ENCODE measurements at places on chromosomes 4 and X.
A peak's percentile ranks its signal among the peaks of the same experiment; 100 is the strongest.

- no peak for DNase-seq
These were observed 263.9 kb upstream of the CXorf66 start for GRCh38 chrX:140229191-140229590.

DNA sequence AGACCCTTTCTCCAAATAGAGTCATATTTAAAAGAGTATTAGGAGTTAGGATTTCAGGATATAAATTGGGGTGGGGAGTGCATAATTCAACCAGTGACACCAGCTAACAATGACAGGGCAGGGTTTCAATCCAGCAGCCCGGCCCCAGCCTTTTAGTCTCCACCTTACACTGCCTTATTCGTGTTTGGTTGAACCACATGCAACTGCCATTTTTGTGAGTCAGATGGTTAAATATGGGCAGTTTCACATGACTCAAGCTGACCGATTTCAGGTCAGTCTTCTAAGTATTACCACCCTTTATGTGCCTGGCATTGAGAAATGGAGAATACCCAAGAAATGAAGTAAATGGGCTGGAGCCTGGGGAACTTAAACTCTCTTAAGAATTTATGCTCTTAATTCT lies 102.8 kb downstream of the STOX2 start:
- no peak for DNase-seq

- DNase-seq = no peak
These were observed 70.2 kb downstream of the VCX3A start for GRCh38 chrX:6464726-6465125.

DNA sequence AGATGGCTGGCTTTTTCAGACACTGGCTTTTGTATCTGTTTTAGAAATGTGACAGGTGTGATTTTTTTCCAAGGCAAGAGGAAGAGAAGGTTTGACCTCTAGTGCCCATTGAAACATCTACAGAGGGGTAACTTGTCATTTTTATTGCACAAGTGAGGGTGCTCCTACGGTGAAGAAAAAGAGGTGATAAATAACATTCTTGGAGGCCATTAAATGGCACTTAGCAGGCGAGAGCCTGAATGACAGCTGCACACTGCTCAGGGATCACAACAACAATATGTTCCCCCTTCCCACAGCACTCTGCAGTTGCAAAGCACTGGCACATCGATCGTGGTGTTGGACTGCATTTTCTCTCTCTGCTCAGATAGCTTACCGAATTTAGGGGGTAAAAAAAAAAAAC lies 22.9 kb downstream of the FAM184B start:
- no peak for DNase-seq

DNA sequence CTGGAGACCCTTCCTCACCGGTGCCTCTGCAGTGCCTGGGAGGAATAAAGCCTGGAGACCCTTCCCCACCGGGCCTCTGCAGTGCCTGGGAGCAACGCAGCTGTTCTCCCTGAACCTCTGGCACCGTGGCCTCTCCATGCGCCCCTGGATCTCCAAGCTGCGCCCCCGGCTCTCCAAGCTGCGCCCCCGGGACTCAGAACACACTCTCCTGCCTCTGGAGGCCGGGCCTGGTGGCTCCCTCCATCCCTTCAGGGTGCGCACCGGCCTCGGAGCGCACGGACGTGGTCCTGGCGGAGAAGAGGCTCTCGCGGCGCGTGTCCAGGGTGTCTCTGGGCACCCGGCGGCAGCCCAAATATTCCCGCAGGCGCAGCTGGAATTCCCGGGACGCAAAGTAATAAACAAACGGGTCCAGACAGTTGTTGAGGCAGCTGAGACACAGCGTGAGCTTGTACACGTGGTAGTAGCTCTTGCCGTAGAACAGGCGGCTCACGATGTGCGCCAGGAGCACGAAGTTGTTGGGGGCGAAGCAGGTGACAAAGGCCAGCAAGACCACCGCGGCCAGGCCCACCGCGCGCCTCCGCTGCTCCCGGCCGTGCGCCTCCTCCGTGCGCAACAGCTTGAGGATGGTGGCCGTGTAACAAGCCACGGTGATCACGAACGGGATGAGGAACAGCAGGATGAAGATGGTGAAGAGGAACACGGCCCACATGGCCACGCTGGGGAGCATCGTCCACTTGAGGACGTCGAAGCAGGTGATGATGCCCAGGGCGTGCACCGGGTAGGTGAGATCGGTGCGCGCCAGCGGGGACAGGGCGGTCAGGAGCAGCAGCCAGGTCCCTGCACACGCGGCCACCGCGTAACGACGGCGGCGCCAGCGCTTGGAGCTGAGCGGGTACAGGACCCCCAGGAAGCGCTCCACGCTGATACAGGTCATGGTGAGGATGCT lies 12.8 kb upstream of the ASMTL start:
- peak; percentile 10 for DNase-seq

DNA sequence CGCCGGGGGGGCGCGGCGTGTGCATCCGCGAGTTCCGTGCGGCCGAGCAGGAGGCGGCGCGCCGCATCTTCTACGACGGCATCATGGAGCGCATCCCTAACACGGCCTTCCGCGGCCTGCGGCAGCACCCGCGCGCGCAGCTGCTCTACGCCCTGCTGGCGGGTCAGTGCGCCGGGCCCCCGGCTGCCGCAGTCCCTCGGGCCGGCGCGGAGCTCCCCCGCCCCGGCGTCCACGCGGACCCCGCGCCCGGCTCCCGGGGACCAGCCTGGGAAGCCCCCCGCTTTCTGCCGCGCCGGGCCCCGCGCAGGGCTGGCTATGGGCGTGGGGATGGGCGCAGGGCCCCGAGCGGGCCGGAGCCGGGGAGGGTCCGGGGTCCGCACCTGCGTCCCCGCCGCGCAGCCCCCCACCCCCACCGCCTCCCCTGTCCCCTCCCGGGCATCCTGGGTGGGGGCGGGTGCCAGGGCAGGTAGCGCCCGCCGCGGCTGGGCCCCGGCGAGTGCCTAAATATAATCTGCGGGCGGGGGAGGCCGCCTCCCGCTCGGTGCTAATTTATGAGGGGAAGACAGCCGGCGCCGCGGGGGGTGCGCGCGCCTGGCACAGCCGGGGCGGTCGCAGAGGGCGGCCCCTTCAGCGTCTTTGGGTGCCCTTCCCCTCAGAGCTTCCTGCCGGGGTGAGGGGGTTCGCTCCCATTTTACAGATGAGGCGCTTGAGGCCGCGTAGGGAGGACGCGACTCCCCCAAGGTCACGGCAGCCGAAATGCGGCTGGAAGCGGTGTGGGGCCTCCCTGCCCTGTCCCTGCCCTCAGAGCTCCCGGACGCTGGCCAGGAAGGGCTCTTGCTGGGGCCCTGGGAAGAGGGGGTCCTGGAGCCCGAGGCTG lies 837 bp downstream of the NAT8L start:
- no peak for DNase-seq

GRCh38 chrX:149371986-149372385 lies 133.1 kb downstream of the IDS start:
- no peak for DNase-seq

DNA sequence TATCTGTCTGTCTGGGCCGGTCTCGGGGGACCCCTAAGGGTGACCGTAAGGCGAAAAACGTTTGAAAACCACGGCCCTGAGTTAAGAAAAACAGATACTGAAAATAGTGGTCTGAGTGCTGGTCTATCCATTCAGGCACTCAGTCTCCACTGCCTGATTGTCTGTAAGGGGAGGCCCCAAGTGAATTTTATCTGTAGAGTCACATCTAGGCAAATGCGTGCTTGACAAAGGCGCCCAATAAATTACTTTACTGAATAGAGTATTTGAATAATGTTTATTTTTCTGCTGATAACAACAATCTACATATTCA lies 465 bp downstream of the HNRNPH2 start:
- no peak for DNase-seq

DNA sequence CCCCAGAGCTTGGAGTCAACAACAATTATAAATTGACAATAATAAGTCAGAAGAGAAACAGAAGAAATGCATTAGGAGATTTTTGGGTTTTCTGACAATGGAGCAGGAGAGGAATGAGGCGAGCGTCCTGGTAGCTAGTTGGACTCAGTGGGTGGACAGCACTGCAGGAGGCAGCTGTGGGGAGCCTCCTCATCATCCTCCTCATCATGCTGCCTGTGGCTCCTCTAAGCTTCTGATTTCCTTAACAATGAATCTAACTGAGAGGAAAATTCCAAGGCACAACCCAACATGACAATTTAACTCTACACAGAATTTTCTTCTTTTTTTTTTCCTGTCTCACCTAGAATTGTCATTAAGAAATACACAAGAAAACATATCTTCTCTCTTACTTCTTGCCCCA lies 357.1 kb upstream of the NOCT start:
- DNase-seq = no peak

GRCh38 chr4:70818921-70819320 lies 20.8 kb downstream of the GRSF1 start:
- DNase-seq = no peak

DNA sequence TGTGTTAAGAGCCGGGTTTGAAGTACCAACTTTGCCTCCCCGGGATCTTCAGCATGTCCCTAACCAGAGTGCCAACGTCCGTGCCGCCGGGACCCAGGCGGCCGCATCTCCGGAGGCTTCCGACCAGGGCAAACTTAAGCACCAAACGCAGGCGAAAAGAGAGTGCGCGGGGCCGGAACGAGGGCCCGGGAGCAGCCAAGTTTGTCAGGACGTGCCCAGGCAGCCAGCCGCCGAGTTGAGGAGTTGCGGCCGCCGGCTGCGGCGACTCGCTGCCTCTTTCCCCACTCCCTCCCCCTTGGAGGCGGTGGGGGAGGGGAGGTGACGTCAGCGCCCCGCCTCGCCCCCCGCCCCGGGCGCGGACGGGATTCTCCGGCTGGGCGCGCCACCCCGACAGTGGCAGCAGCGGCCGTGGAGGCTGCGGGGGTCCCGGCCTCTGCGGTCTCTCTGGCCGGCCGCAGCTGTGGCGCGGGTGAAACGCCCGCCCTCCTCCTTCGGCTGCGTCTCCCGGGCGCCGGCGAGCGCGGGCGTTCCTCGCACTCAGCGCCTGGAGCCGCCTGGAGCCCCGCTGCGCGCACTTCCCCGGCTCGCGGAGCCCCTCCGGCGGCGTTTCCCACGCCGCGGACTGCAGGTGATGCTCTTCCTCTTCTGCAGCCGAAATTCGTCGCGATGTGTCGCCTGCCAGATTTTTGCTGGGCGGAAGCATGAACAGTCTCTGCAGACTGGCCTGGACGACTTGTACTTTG lies 2.9 kb upstream of the FAT1 start:
- DNase-seq = no peak

DNA sequence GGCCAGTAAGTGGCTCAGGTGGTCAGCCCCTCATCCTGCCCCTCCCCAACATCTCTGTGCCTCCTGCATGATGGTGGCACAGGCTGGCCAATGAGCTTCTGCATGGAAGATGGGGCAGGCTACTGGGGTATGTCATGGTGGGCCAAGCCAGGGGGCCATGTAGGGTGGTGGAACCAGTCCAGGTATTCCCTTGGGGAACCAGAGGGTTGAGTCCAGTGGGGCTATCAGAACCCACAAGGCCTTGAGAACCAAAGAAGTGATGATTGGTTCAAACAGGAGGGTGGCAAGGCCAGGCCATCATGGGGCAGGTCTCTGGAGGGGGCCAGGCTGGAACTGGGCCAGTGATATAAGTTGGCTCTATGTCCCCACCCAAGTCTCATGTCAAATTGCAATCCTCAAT lies 18.8 kb upstream of the PPP2R2C start:
- DNase-seq = no peak

DNA sequence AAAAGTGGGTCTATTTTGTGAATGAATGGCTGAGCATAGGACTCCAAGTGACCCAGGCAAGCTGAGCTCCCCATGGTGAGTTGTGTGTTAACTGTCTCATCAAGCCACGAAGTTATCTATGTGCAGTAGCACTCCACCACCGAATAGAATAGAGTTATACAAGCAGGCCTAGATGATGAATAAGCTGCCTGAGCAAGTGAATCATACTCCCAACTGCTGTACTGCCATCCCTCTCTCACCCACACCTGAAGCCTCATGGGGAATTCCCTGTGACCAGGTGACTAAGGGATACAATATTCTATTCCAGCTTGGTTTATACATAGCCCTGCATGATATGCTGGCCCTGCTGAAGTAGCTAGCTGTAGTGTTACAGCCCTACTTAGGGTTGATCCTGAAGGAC lies 38.7 kb downstream of the KDM5C start:
- DNase-seq = no peak

DNA sequence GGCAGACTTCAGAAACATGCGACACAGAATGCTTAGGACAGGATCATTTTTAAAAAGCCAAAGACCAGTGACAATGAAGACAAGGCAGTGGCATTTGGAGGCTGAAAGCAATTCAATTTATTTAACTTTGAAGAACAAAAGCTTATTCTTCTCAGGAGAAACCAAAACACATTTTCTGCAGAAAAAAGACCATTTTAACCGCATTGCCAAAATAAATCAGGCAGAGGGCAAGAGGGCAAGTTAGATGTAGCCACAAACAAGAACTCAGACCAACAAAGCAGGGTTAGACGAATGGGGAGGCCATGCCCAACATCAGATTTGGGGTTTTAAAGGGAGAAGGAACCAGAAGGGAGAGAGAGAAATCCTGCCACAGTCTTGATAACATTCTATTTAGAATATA lies 58.9 kb downstream of the RELL1 start:
- DNase-seq = no peak

DNA sequence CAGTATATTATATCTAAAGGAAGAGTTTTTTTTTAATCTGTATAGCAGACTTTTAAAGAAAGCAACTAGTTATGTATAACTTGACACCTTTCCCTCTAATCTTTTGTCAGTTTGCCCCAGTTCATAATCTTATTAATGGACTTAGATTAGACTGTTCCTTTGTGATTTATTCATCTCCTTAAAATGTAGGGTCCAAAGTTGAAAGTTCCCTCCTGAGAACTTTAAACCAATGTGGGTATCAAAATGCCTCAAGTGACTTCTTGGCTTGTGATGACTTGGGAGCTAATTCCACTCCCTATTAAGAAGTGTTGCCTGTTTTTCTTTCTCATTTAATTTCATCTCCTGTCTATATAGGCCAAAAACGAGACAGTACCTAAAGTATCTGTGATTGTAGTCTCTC lies 6.3 kb upstream of the SDAD1 start:
- no peak for DNase-seq

DNA sequence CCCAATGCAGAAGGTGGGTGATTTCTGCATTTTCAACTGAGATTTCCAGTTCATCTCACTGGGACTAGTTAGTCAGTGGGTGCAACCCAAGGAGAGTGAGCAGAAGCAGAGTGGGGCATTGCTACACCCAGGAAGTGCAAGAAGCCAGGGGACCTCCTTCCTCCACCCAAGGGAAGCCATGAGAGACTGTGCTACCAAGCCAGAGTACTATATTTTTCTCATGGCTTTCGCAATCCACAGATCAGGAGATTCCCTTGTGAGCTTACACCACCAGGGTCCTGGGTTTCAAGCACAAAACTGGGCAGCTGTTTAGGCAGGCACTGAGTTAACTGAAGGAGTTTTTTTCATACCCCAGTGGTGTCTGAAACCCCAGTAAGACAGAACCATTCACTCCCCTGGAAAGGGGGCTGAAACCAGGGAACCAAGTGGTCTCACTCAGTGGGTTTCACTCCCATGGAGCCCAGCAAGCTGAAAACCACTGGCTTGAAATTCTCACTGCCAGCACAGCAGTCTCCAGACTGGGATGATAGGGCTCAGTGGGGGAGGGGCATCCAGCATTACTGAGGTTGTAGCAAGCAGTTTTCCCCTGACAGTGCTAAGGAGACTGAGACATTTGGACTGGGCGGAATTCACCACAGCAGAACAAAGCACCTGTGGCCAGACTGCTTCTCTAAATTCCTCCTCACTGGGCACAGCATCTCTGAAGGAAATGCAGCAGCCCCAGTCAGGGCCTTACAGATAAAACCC lies 903.4 kb downstream of the TECRL start:
- DNase-seq = no peak

- peak; percentile 63 for DNase-seq
These were observed 21.0 kb upstream of the DCTD start for GRCh38 chr4:182938205-182938645.

- no peak for DNase-seq
These were observed at the start of gene IL13RA1 for GRCh38 chrX:118726887-118727685. Gene IL13RA1 (plus strand): TSS chrX:118727606. CDS start chrX:118727639, 33 bp downstream.

GRCh38 chrX:119236623-119237561 lies 807 bp downstream of the PGRMC1 start:
- peak; percentile 17 for DNase-seq

Measured in CD4-positive, alpha-beta T cell treated with Interleukin-4 for 1 hour (primary cell).